ENCODE measurements at places on chromosomes 16 and 17. TPM values are rescaled to one million over a fixed set of nuclear protein-coding genes. Genes with fewer than 3 reads are reported as not detected.

The OTOP3 gene
- total RNA-seq: not detected

The OR1A1 gene
- total RNA-seq: not detected

The NTN3 gene
- 0.06 TPM for total RNA-seq

The ATAD5 gene
- total RNA-seq: 3.1 TPM

The MT1M gene
- 0.32 TPM for total RNA-seq

The ATP2A3 gene
- 5.5 TPM for total RNA-seq

The UTS2R gene
- not detected for total RNA-seq

The CCL1 gene
- not detected for total RNA-seq

The C16orf96 gene
- not detected for total RNA-seq

The SLC6A4 gene
- 0.05 TPM for total RNA-seq

The RETREG3 gene
- total RNA-seq: 26.9 TPM

The ALOXE3 gene
- 10.0 TPM for total RNA-seq

The CCL14 gene
- total RNA-seq: not detected

The HOXB5 gene
- total RNA-seq: 1.5 TPM

The TEX14 gene
- 0.16 TPM for total RNA-seq

The ARHGDIG gene
- 3.6 TPM for total RNA-seq

The TMEM114 gene
- total RNA-seq: not detected

The TMEM107 gene
- 20.6 TPM for total RNA-seq

The C16orf92 gene
- total RNA-seq: not detected

The ABCC6 gene
- 0.99 TPM for total RNA-seq

The CD68 gene
- total RNA-seq: 28.3 TPM

The CMTM1 gene
- 1.5 TPM for total RNA-seq
